HTR-8/SVneo (cell line): ENCODE measurements at places on chromosomes 1 and 21.

DNA sequence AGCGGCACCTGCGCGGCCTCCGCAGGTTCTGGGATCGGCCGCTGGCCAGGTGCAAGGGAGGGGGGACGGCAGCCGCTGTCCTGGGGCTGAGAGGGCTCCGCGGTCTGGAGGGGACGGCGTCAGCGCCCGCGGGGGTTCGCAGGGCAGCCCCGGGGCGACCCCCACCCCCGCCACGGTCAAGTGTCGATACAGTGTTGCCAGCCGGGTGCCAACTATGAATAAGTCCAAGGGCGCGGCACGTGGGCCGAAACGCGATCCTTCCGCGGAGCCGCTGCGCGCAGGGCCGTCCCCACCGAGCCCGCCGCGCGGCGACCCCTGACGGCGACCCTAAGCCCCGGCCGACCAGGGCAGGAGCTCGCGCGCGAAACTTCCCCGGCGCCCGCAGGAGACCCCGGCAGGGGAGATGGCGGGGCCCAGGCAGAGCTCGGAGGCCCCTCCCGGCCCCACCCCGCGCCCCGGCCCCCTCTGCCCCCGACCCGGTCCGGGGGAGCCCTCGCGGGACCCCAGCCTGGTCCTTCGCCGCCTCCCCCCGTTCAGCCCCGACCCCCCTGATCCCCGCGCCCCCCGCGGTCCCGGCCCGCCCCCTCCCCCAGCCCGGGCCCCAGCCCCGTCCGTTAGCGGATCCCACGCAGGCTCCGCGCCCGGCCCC lies 586 bp upstream of the AGPAT3 start:
- DNase-seq = no peak

- no peak for DNase-seq
These were observed 632.0 kb downstream of the SMYD3 start for GRCh38 chr1:245874942-245875580.

DNA sequence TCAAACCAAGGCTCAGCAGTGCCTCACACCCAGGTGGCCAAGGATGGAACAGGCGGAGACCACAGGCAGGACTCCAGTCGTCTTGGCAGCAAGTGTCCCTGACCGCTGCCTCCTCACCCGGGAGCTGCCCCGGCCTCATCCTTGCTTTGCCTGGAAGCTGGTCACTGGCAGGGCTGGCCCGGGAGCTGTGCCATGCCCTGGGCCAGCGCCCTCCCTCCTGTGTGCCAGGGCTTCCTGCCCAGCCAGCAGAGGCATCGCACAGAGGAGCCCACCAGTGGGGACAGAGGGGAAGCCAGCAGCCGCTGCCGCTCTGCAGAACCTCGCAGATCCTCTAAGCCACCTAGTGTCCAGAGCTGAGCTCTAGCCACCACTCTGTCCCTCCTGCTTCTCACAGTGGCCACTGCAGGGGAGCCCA lies 7.8 kb downstream of the CASZ1 start:
- DNase-seq = no peak

DNA sequence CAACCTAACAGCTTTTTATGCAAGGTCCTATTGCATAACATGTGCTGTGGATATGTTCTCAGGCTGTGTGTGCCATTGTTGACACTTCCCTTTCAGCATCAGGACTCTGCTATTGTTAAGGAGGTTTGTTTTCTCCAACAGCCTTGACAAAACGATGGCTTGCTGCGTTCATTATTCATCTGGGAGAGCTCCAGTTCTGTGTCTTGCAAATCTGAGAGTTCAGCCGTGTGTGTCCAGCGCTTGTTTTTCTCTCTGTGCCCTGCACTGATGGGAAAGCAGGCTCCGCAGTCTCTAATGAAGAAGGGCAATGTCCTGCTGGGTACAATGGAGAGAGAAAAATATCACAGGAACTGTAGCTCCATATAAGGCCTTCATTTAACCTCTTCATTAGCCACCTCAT lies 63.7 kb downstream of the CLDN17 start:
- no peak for DNase-seq

DNA sequence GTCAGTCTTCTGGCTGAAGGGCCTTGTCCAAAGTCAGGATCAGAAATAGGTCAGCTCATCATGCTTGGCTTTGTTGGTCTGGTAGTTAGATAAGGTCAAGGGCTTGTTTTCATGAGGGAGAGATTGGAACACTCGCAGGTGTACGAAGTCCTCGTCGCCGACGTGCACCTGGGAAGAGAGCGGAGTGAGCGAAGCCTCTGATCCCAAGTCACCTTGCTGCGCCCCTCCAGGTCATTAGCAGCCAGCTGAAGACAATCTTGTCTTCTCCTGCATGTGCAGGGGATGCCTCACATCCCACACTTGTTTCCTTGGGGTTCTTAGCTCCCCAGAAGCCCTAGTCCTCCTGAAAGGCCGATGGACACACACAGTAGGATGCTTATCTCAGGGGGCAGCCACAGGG lies 1.9 kb downstream of the CSTB start:
- DNase-seq = no peak

- DNase-seq = no peak
These were observed 5.9 kb downstream of the CEP85 start for GRCh38 chr1:26239936-26240335.

- DNase-seq = no peak
These were observed 140.8 kb downstream of the KAZN start for GRCh38 chr1:14739082-14739832.

GRCh38 chr1:155507945-155508344 lies 54.7 kb downstream of the ASH1L start:
- DNase-seq = no peak

DNA sequence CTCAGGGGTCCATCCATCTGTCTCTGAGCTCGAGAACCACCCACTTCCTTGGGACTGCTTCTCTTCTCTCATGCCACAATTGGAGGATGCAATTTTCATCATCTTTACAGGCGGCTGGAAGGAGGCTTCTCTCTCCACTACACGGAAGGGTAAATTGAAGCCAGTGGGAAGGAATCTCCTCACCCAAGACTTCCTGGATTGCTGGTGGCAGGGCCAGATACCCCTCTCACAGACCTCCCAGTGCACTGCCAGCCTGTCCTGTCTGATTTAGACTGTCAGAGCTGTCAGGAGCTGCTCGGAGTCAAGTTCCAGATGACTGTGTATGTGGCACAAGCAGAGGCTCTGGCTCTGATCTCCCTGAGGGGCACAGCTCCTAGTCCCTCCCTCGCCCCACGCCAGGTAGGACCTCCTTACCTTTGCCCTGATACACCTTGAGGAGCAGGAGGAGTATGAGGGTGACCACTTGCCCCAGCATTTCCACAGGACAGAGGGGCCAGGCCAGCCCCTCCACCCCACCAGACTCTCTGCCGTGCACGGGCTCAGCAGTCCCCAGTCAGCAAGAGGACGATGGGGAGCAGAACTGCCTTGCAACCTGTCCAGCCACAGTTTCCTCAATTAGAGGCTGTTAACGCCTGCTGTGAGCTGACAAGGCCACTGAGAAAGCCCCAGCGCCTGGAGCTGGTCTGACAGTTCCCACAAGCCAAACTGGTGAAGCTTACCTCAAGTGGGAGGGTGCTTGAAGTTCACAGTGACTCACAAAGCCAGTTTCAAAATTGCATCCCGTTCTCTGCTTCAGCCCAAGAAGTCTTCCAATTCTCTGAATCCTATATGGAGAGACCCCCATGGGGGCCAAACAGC lies at the start of gene CD244:
TSS of gene CD244 (minus strand) at position 685 of the 858 bp plus-strand sequence. CDS start at position 475, 210 bp downstream.
- DNase-seq = no peak

DNA sequence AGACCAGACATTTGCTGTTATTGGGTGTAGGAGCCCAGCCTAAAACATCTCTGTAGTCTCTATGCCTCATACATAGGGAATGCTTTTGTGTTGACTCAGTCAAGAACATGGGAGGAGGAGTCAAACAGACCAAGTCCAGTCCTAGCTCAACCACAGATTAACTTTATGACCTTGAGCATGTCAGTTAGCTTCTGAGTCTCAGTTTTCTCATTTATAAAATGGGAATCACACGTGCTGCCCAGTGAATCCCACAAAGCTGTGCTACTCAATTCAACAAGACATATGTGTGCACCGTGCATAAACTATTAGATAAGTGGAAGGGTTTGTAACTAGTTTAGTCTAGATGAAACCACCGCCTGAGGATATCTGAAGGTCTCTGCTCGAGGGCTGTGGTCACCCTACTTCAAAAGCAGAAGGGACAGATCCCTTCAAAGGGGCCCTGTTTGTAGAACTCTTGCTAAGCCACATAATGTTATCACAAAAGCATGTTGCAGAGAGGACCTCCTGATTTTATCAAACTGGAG lies 109.5 kb upstream of the NFIA start:
- DNase-seq = no peak

DNA sequence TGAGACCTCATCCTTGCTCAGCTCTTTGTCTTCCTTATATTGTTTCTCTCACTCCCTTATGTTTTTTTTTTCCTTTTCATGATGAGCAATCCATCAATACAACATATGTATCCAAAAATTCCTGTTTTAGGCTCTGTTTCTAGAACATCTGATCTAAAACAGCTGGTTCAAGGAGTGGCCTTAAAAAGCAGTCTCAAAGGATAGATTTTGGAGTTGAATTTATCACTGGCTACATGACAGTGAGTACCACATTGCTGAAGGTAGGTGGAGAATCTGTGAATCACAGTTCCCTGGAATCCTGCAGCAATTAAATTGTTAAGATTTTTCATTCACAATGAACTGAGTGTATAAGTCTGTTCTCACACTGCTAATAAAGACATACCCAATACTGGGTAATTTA lies 155.8 kb upstream of the ADAMTS5 start:
- no peak for DNase-seq

- DNase-seq = no peak
These were observed 10.7 kb upstream of the DMBX1 start for GRCh38 chr1:46478721-46479485.
